Sciatic nerve (tissue), 2 donors: ENCODE measurements at places on chromosomes 12 and 14.

GRCh38 chr14:23610090-23610814 is 25.9 kb upstream of the DHRS2 start:
- DNase-seq: no peak

DNA sequence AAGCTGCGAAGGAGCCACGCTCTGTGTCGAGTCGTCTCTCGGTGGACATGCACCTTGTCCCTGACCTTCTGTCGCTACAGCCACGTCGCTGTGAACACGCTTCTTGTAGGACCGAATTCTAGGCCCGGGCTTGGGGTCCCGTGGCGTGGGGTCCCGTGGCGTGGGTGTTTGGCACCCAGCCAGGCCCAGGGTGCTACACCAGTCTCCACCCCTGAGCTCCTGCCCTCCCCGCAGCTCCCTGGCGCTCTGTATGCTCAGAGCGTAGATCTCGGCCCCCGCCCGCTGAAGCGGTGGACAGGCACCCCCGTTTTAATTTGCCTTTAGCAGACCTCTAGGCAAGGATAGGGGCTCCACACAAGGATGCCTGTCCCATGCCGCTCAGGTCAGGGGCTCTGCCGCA is 16.5 kb downstream of the MMP17 start:
- no peak for DNase-seq

DNA sequence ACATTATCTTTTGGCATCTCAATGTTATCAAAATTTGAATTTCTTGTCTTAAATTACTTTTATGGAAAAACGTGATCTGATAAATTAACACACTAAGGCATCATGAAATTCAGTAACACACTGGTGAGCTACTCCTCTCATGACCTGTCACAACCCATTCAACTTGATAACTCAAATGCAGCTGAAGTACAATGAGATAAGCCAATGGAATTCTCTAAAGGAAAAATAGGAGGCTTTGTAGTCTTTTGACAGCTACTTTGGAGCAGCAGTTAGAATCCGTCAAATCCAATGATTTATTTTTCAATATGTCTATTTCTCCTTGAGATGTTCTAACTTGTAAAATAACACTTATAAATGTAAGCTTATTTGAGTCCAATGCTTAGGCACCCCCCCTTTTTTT is 1029.4 kb downstream of the TRHDE start:
- DNase-seq: no peak

- DNase-seq: no peak
Observed at GRCh38 chr12:4934407-4935035, 24.8 kb downstream of the KCNA1 start.

- DNase-seq: no peak
Observed at GRCh38 chr12:85983601-85984000, 109.5 kb downstream of the NTS start.

DNA sequence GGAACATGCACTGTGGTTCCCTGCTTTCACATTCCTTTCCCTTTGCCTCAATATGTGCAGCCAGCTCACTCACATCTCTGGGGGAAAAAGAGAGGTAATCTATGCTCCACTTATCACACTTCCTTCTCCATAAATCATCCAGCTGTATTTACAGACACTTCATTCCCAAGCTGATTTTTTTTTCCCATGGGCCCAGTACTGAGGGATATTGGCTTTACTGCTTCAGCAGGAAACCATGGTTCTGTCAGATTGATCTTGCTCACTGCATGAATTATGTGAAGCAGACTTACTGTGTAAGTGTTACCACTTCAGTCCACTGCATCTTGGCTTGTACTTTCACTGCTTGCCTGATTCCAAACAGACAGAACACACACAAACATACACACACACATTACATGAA is 555.6 kb downstream of the CCER1 start:
- DNase-seq: no peak

DNA sequence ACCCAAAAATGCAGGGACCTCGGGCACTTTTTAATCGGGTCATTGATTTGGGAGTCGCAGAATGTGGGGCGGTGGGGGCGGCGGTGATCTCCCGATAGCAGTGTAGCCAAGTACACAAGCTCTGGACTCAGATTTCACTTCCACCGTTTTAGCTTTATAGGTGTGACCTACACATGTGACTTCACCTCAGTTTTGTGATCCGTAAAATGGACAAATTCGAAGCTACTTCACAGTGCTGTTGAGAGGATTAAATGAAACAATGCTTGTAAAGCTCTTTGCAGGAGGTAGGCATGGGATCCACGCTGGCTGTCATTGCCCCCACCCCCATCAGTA is 478 bp downstream of the RITA1 start:
- no peak for DNase-seq

- DNase-seq: no peak
Observed at GRCh38 chr14:91376547-91377477, 40.8 kb downstream of the CCDC88C start.

GRCh38 chr14:20855652-20856291 is 35.4 kb upstream of the RNASE3 start:
- DNase-seq: no peak

DNA sequence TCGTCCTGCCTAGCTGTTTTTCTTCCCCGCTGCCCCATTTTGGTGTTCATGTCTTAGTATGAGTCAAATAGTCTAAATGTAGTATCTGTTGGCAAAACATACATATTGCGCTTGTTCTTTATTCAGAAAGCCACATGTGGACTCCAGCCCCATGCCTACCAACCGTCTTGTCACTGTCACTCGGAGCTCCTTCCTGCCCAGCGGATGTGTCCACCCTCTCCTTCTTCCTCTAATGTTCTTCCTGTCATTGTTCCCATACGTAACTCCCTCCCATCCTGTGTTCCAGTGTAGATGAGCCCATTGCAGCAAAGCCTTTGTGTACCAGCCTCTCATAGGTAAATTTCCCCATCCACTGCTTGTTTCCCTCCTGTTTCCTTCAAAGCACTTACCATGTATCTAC is 120.5 kb downstream of the TMX1 start:
- no peak for DNase-seq
